Muscle of leg (tissue), 16 donors: ENCODE measurements at places on chromosomes 2 and 18.

- DNase-seq = no peak
These were observed 44.1 kb upstream of the IGFBP2 start for GRCh38 chr2:216588861-216589710.

GRCh38 chr2:133326652-133327397, 241.4 kb downstream of the NCKAP5 start:
- no peak for DNase-seq

DNA sequence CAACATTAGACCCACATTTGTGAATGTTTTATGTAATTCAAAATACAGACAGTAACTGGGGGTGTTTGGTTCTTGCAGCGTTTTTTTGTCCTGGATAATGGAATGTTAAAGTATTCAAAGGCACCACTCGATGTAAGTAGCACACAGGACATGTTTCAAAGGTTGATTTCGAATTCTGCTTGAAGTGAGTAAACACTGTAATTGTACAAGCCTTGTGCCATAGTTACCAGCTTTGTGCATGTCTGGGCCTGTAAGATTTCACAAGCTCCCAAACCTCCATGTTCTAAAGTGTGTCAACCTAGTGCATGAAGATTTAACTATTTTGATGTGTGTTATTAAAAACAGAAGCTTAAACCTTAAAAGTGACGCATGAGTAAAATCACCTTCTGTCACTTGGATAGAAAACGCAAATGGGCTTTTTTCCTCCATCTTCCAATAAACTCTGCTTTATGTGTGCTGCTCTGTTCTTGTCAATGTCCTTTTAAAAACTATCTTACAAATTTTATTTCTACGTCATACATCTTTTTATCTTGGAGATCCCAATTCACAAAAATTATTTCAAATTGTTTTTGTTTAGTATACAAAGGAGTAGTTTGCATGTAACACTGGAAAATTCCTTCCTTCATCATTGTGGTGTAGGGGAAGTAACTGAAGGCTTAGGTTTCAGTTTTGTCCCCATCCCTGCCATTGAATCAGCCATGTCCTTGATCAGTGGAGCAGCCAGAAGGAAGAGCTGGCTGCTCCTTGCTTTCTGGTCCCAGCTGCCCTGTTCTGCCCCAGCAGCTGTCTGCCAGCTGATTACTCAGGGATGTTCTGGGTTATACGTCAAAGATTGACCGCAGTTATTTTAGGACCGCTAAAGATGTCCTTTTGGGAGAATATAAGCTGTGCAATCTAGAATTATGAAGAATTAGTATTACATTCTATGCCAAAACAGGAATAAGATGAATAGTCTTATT, 119.2 kb downstream of the PRKRA start:
- DNase-seq = peak; percentile 47

DNA sequence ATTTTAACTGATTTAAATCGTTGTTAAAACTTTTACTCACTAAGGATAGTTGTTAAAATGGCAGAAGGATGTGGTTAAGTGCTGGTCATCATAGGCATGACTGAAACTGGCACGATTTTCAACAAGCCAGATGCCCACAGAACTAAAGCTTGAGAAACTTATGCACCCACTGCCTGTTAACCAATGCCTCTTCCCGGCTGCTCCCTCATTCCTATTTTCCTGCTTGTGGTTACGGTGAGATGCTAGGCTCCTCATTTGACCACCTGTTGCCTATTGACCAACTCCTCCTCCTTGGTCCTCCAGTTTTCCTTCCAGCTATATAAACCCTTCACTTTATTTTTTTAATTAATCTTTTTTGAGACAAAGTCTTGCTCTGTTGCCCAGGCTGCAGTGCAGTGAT, 238.7 kb downstream of the TFCP2L1 start:
- DNase-seq = no peak

GRCh38 chr2:192013211-192013610, 166.3 kb upstream of the CAVIN2 start:
- DNase-seq = no peak

GRCh38 chr2:110678457-110679336, 834 bp upstream of the BUB1 start:
- peak; percentile 73 for DNase-seq

DNA sequence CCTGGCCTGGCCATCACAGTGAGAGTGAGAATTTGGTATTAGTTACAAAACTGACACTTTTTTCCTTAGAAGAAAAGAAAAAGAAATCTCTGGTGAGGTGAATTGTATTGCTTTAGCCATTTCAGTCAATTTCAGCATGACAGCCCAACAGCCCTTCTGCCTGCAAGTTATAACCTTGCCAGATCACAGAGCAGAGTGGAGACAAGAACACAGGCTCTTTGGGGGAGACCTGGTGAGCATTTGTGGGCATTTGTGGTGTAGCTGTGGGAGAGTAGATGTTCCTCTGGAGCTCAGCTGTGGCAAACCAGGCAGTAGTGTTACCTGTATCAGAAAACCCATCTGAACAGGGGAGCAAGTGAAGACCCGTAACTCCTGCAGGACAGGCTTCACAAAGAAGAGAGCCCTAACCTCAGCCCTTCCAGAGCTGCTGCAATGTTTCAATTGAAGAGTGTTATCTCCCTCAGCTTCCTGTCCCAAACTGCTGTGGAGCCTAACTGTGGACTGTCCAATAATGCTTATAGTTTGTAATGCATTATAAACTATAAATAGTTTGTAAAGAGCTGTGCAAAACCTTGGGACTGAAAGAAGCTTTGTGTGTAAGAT, 22.8 kb upstream of the DLX1 start:
- no peak for DNase-seq

GRCh38 chr2:194096402-194096801, 1560.6 kb upstream of the SLC39A10 start:
- no peak for DNase-seq

- no peak for DNase-seq
These were observed 178.1 kb downstream of the NDUFA10 start for GRCh38 chr2:239846789-239847676.

- peak; percentile 14 for DNase-seq
These were observed 111.7 kb downstream of the BCL11A start for GRCh38 chr2:60441800-60442199.

DNA sequence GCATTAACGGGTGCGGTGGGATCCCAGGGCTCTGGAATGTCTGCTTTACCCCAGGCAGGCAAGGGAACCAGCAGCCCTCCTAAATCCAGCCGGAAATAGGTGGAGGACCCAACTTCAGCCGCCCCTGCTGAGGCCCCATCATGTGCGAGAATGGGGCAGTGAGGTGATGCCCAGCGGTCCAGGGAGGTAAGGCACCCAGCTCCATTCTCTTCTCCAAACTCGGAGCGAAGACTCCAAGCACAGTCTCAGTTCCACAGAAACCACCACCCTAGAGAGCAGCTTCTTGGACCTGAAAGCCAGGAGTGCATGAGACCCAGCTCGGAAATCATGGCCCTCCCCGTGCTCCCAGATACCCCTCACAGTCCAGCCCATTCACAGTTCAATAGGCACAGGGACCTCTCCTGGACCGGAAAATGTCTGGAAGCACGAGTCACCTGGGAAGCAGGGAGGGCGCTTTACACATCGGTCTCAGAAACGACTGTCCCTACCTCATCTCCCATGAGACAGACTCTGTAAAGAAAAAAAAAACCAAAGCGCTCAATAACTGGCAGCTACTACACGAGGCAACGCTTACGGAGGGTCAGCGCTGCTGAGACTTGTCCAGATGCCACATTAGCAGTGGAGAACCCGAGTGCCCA, 2.0 kb downstream of the SDC1 start:
- DNase-seq = no peak

GRCh38 chr2:190447766-190448165, 39.6 kb downstream of the MFSD6 start:
- DNase-seq = no peak

- no peak for DNase-seq
These were observed 158.6 kb upstream of the DLX2 start for GRCh38 chr2:172261292-172261691.

DNA sequence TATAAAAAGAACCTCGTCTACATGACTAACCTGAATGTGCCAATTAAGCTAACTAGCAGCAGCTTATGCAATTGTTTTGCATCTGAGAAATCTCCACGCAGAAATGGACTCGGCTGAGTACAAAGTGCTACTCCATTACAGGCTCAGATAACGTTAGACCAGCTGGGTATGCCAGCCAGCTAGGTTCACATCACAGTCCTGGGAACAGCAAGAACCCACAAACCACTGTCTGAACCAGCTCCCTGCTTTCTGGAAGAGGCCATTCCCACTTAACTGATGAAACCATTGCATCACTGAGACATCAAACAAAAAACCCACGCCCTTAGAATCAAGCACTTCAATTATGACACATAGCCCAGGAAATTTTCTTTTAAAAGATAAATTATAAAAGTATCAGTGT, 202.7 kb downstream of the CYRIA start:
- no peak for DNase-seq

- no peak for DNase-seq
These were observed 4.3 kb upstream of the TP53I3 start for GRCh38 chr2:24088821-24089359.

DNA sequence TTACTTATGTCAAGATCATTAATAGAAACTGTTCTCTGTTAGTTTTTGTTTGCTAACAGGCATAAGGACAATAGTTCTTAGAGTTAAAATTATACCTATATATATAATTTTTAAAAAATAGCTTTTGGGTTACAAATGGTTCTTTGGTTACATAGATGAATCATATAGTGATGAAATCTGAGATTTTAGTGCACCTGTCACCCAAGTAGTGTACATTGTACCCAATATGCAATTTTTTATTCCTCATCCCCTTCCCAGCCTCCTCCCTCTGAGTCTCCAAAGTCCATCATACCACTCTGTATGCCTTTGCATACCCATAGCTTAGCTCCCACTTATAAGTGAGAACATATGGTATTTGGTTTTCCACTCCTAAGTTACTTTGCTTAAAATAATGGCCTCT, 26.4 kb downstream of the SLC4A1AP start:
- no peak for DNase-seq

GRCh38 chr2:69308338-69308737, 78.7 kb downstream of the GFPT1 start:
- DNase-seq = no peak

DNA sequence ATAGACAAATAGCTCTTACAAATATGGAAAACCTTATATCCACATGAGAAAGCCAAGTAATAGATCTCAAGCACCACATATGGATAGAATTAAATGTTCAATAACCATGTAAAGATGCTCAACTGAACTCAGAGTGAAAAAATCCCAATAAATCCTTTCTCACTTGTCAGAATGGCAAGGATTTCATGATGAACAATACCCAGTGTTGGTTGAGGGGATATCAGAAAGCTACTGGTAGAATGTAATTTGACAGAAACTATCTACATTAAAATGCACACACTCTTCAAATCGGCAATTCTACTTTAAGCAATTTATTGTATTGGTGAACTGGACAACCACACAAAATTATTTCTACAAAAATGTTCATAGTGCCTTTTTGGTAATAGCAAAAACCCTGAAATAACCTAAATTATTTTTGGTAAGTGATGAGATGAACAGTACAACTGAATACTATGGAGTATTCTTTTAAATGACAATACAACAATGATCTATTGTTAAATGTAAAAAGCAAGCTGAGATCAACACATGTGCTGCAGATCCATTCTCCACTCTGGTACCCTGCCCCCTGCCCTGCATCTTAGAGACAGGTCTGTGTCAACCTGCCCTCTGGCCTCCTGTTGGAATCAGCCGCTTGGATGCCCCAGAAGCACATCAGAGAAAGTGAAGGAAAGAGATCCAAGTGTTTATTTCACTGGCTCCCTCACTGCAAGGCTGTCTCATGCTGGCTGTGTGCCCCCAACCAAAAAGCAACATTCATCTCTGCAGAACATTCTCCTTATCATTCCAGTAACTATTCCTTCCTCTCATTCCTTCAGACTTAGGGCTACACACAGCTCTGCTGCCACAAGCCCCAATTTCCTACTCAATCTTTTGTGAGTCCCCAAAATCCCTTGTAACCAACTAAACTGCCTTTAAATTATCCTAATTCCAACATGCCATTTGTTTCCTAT, 442.5 kb downstream of the LRATD1 start:
- DNase-seq = no peak

- DNase-seq = no peak
These were observed 53.0 kb upstream of the LRP2 start for GRCh38 chr2:169415233-169415748.

DNA sequence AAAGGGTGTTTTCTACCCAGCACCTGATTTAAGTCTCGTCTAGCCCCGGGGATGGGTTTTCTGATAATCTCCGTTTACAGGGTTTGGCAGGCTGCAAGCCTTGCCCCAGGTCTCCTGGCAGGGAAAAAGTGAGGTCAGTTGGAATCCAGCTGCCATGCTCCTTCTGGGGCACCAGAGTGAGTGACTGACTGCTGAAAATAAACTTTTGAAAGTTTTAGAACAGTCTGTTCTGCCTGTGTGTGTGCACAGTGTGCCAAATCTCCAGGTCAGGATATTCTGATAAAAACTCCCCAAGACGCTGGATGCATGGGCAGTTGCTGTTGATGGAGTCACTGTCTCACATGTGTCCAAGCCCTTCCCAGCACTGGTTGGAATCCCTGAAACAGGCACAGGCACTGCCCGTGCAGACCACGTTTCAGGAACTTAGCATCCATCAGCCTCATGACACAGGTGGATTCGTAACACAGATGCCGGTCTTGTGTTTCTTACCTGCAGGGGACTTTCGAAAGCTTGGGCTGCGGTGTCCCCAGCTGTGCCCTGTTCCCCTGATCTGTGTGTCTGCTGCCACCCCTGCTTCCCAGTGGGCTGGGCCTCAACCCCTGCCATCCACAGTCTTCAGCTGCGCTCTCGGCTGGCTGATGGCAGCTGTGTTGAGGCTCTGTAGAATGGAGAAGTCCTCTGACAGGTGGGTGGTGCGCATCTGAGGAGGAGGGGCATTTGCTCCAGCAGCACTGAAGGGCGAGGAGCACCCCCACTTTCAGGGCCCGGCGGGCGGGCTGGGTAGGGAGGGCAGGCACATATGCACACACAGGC, 65.0 kb downstream of the SH3RF3 start:
- peak; percentile 69 for DNase-seq

GRCh38 chr2:173193925-173194324, 118.3 kb downstream of the MAP3K20 start:
- DNase-seq = no peak

GRCh38 chr18:80068571-80069272, 34.5 kb downstream of the RBFA start:
- no peak for DNase-seq

- no peak for DNase-seq
These were observed 74.9 kb upstream of the CELF4 start for GRCh38 chr18:37640504-37640903.

DNA sequence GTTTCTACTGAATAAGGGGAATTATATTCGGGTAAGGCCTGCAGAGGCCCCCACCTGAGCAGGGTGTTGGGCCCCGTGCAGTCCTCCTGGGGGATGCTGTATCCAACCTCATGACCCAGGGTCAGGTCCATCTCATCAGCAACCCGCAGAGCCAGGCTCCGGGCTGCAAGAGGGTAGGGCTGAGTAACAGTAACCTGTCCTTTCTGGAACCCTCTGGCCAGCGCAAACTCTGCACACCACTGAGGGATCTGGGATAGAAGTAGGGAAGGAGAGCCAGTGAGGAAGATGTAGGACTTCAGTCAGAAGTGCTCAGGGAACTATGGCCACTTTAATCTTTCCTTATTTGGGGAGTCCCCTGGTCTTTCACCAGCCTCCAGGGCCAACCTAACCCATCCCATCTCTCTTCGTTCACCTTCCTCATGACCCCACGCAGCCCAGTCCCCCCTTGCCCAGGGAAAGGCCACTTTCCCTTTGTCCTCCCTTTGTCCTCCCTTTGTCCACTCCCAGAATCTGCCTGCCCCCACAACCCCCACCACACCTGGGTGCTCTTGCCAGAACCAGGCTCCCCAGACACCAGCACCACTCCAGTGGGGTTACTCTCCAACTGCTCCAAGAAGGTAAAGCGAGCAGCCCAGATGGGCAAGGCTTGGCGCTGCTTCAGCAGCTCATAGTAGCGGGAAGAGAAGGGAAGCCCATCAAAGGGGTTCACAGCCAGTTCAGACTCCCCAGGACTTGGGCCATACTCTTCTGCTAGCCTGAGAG, 895 bp downstream of the DQX1 start:
- no peak for DNase-seq
